ENCODE measurements at places on chromosomes 16 and 17.

DNA sequence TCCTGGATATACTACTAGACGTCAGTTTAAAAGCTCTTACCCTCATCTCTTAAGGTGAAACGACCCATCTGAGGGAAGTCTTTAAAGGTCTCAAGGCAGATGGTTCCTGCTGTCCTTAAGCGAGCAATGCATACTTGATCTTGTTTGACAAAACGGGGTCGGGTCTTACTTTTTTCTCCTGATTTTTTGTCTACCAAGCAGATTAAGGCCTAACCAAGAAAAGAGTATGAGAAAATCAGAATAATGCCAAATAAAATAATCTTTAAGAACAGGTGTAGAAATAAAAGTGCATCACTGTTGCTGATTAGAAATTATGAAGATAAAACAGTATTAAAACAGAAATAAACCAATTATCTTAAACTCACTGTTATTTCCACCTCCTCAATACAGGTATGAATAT is 24.4 kb upstream of the RSL1D1 start:
- no peak for DNase-seq

GRCh38 chr17:82126556-82127314 is 28.7 kb upstream of the FASN start:
- DNase-seq = no peak

DNA sequence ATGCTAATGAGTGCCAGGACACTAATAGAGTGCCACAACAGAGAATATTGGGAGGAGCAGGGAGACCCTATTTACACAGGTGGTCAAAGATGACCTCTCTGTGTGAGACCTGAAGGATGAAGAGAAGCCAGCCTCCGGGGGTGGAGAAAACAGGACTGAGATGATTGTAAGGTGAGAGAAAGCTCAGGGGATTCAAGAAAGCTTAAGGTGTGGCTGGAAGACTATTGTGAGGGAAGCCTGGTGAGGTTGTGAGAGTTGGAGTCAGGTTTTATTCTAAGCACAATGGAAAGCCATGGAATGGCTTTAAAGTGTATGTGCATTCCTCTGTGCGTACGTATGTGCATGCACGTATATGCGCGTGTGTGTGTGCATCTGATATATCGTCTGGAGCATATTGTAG is 10.4 kb upstream of the MARCHF10 start:
- DNase-seq = no peak

GRCh38 chr17:13560935-13561334 is 40.8 kb downstream of the HS3ST3A1 start:
- no peak for DNase-seq

DNA sequence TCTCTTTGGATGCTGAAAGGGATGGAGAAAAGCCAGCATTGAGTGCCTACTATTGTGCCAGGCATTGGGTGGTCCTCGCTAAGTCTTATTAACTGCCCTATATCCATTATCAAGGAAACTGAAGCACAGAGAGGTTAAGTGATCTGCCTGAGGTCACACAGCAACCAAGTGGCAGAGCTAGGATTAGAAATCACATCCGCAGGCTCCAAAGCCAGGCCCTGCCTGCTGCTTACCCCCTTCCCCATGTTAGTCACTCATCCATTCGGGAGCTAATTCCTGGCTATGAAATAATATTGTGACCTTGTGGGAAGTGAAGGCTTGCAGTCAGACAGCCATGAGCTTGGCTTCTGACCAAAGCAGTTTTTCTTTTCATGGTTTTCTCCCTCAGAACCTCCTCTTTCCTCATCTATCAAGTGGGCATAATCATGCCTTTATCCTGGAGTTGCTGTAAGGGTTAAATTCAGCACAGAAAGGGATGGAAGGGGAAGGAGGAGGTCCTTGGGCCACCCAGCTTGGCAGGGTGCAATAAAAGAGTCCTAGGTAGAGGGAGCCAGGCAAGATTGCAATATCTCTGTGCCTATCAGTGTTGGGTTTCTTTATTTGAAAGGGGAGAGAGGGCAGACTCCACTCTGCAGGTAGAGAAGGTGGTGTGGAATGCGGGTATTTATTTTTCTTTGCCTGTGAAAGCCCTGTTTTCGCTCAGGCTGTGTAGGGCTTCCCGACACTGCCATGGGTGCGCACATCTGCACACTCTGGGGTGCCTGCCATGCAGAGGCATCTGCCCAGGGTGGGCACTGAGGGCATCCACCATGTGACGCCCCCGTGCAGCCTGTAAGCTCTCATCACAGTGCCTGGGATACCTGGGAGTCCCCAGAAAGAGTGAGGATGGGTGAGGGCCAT is 11.3 kb downstream of the RAI1 start:
- DNase-seq = no peak

DNA sequence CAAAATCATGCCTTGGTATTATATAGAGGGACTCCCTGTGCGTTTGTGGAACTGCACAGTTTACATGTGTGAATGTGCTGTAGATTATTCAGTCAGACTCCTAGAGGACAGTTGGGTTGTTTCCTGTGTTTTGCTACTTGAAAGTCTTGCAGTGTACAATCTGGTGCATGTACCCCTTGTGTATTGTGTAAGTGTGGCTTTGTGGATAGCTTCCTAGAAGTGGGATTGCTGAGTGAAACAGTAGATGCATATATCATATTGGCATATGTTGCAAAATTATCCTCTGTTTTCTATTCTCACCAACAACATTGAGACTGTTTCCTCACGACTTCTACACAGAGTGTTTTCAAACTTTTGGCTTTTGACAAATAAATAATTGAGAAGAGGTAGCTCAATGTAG is 263.7 kb downstream of the MAP2K6 start:
- no peak for DNase-seq

GRCh38 chr17:69198238-69198637 is 30.4 kb downstream of the ABCA10 start:
- DNase-seq = no peak
